Hepatocyte (in vitro differentiated cells): ENCODE measurements at places on chromosomes 2 and 18. TPM values are rescaled to one million over a fixed set of nuclear protein-coding genes. Genes with fewer than 3 reads are reported as not detected.
A peak's percentile ranks its signal among the peaks of the same experiment; 100 is the strongest.

- no peak for DNase-seq
- H3K4me1 ChIP-seq: peaks cover 4% of the 10 kb centered on the region
- H3K27ac ChIP-seq: peak overlapping the region; percentile 23
- no peaks in the 10 kb centered on the region for H3K36me3 ChIP-seq
These were observed 48.8 kb downstream of the TMEM163 start for GRCh38 chr2:134669731-134670669.

DNA sequence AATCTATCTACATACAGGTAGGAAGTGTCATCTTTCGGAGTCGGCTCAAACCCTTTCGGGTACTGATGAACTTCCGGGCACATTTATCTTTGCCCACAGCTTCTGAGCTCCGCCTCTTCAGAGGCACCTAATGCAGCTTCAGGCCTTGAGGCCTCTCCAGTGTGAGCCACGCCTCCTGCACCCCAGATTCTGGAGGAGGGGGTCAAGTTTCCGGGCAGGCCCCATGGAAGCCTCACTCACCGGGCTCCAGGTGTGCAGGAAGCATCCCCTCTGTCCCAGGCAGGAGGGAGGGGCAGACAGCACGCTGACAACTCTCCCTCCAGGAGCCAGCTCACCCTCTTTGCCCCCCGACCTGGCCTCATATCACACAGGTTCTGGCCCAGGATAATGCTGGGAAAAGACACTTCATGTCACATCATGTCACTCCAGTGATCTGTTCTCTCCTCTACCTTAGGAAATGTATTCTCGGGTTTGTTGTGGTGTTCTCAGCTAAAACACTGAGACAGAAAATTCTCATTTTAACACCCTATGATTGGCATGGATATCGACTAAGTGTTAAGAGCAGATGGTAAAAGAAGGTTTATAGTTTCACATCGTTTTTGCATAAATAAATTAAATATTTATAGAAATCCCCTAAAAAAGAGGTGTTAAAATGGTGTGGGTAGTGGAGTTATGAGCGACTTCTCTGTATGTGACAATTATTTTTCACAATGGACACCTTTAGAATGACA, 46.2 kb upstream of the COPS8 start:
- no peak for DNase-seq
- no peak overlapping the region for H3K4me3 ChIP-seq
- H3K27me3 ChIP-seq: no peaks in the 10 kb centered on the region
- peaks cover 5% of the 10 kb centered on the region for H3K4me1 ChIP-seq
- H3K27ac ChIP-seq: no peak overlapping the region

DNA sequence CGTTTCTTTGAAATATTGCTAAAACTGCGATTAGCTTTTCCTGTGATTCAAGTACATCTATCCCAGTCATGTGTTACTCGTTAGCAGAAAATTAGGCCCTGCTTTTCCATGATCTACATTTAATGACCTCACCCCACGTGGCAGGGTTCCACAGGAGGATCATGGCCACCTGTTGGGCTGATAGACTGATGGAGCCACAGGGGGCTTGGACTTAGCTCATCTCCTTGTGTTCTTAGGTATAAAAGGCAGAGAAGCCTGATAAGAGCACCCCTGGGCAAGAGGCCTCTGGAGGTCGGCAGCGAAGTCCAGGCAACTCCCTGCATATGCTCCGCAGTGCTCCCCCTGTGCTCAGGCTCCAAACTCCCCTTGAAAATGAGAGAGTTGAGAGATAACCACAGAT, 12.9 kb downstream of the FZD7 start:
- no peak for DNase-seq
- H3K27me3 ChIP-seq: no peaks in the 10 kb centered on the region
- no peaks in the 10 kb centered on the region for H3K36me3 ChIP-seq
- H3K4me3 ChIP-seq: no peak overlapping the region
- H3K27ac ChIP-seq: no peak overlapping the region
- peaks cover 6% of the 10 kb centered on the region for H3K4me1 ChIP-seq

DNA sequence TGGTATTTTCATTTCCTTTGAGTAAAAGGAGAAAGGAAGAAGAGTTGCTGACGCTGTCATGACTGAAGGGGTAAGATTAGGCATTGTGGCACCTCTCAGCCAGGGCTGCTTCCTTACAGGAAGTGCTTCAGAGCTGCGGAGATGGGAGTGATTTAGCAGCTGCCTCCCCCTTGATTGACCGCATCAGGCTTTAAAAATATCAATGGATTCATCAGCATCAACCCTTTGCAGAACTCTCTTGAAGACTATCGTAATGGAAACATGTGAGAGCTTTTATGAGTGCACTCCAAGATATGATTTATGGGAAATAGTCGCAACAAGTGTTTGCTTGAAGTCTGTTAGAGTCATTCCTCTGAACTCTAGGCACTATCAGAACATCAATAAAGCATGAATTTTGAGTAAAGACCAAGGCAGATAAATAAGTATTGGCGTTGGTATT, 141.1 kb downstream of the CSRNP3 start:
- H3K4me3 ChIP-seq: no peak overlapping the region
- H3K36me3 ChIP-seq: no peaks in the 10 kb centered on the region
- DNase-seq: no peak
- no peaks in the 10 kb centered on the region for H3K27me3 ChIP-seq
- no peak overlapping the region for H3K27ac ChIP-seq

Gene RAB6C
- 0.04 and 0.13 TPM in 2 replicates for total RNA-seq

Gene PLGLB1
- total RNA-seq: 4.4 and 6.6 TPM in 2 replicates
